Immature natural killer cell (primary cell): ENCODE measurements at places on chromosomes 5 and 9.
A peak's percentile ranks its signal among the peaks of the same experiment; 100 is the strongest.

DNA sequence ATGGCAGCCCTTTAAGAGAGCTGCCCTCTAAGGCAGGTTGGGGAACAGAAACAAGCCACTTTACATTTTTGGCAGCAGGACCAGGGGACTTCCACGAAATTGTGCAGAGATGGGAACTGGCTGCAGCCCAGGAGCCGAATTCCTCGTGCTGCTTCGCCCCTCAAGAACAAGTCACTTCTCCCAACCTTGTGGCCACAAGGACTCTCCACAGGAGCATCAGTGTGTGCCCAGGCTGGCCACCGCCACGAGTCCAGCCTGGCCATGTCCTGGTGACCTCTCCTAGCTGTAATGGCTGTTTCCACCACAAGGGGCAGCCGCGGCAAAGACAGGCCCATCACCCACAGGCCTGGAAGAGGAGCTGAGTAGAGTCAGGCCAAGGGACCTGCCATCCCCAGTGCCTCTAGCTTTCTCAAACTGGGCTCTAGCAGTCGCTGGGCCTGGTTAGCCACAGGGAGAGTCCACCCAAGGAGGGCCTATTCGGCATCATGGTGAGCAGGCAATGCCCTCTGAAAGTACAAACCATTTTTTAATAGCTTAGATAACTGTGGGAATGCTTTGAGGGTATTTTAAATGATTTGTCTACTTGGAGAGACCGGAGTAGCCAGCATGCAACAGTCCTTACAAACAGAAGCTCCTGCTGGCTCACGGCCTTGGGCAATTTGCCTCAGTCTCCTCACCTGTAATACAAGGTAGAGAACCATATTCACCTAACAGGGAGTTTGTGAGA, 129.0 kb downstream of the COL23A1 start:
- DNase-seq = peak; percentile 16
- no peaks in the 10 kb centered on the region for H3K27me3 ChIP-seq
- H3K27ac ChIP-seq = no peak overlapping the region
- H3K36me3 ChIP-seq = no peaks in the 10 kb centered on the region
- no peaks in the 10 kb centered on the region for H3K4me1 ChIP-seq

DNA sequence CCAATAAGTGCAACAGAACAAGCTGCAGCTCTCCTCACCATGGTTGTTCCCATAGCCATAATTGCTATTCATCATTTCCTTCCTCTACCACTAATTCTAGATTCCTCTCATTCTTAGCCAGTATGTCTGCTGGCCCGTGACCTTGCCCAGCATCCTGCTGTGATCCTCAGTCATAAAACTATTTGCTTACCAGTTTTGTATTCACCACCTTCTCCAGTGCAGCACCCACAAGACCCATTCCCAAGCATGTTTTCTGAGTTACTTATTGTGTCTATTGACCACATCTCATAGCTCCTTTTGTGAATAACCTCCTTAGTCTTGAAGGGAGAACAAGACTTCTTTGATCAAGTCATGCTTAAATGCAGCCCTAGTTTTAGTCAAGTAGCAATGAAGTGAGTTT, 488.0 kb upstream of the CTNND2 start:
- no peaks in the 10 kb centered on the region for H3K4me1 ChIP-seq
- H3K27ac ChIP-seq = no peak overlapping the region
- H3K27me3 ChIP-seq = no peaks in the 10 kb centered on the region
- DNase-seq = no peak
- no peak overlapping the region for H3K4me3 ChIP-seq

DNA sequence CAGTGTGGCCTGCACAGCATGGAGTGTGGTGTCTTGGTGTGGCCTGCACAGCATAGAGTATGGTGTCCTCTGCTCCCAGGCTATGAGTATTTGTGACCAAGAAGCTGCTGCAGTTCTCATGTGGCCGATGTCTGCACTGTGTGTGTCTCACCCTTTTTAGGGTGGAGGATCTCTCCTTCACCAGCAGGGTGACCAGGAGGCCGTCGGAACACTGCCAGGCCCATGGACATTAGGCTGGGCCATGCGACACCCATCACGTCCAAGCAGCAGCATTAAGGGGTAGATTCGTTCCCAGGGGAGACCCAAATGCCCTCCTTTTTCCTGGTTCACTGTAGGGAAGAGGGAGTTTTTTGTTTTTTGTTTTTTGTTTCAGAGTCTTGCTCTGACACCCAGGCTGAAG, 115.3 kb upstream of the SPIN1 start:
- no peak for DNase-seq
- no peak overlapping the region for H3K4me3 ChIP-seq
- H3K36me3 ChIP-seq = no peaks in the 10 kb centered on the region
- no peak overlapping the region for H3K27ac ChIP-seq

DNA sequence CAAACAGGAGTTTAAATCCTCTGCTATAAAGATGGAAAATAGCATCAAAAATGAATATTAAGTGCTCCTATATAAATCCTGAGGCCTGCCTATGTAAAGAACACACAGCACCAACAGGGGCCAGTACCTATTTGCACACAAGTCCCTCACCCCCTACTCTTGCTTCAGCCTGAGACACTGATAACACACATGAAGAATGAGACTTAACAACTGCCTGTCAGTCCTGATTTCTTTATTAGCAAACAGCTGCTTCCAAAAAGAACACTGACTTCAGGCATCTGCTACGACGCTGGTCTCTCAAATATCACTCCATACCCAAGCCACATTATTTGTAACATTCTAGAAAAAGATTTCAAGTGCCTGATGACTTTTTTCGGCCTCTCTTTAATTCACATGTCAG, 55.5 kb downstream of the MYO10 start:
- no peaks in the 10 kb centered on the region for H3K27me3 ChIP-seq
- no peaks in the 10 kb centered on the region for H3K4me1 ChIP-seq
- no peak for DNase-seq
- H3K36me3 ChIP-seq = no peaks in the 10 kb centered on the region
- H3K27ac ChIP-seq = no peak overlapping the region

DNA sequence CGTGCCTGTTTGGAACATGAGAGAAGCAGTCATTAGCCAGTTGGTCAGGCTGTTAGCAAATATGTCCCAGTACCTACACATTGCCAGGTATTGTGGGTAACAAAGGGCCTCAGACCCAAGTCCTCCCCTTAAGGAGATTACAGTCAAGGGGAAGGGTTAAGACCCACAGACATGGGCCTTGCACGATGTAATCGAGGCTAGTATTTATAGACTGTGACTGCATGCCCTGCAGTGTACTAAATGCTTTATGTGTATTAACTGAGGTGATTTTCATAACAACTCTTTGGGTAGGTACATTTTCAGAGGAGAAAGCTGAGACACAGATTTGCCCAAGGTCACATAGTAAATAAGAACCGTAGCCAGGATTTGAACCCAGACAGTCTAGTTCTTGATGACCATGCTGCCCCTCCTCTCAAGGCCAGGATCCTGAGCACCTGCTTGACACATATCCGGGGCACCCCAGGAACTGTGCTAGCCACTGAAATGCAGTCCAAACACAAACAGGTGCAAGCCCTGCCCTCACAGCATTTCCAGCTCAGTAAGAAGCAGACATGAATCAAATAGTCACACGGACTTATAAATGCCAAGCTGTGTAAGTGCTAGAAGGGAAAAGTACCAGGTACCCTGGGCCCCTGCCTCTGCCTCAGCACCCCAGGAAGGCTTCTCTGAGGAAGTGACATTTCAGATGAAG, 32.0 kb upstream of the GRPEL2 start:
- H3K36me3 ChIP-seq = no peaks in the 10 kb centered on the region
- no peak overlapping the region for H3K27ac ChIP-seq
- H3K27me3 ChIP-seq = peaks cover 5% of the 10 kb centered on the region
- H3K4me3 ChIP-seq = no peak overlapping the region

GRCh38 chr9:119164716-119165115, 204.5 kb downstream of the BRINP1 start:
- H3K27me3 ChIP-seq = no peaks in the 10 kb centered on the region
- H3K4me3 ChIP-seq = no peak overlapping the region
- no peak overlapping the region for H3K27ac ChIP-seq
- no peaks in the 10 kb centered on the region for H3K36me3 ChIP-seq
- no peak for DNase-seq

- H3K27ac ChIP-seq = no peak overlapping the region
- DNase-seq = no peak
- H3K4me1 ChIP-seq = no peaks in the 10 kb centered on the region
These were observed 16.1 kb upstream of the TTLL11 start for GRCh38 chr9:122109035-122109813.

- H3K27me3 ChIP-seq = no peaks in the 10 kb centered on the region
- peaks cover 1% of the 10 kb centered on the region for H3K36me3 ChIP-seq
- no peak overlapping the region for H3K4me3 ChIP-seq
These were observed 302.7 kb downstream of the PLK2 start for GRCh38 chr5:58156973-58157701.

GRCh38 chr5:111762895-111763294, 5.9 kb upstream of the NREP start:
- no peak overlapping the region for H3K27ac ChIP-seq
- H3K27me3 ChIP-seq = no peaks in the 10 kb centered on the region
- no peak overlapping the region for H3K4me3 ChIP-seq
- peaks cover 6% of the 10 kb centered on the region for H3K4me1 ChIP-seq
- H3K36me3 ChIP-seq = no peaks in the 10 kb centered on the region

- no peak for DNase-seq
- H3K36me3 ChIP-seq = peaks cover 8% of the 10 kb centered on the region
- H3K4me3 ChIP-seq = no peak overlapping the region
- H3K27ac ChIP-seq = no peak overlapping the region
These were observed 284.2 kb upstream of the SGCD start for GRCh38 chr5:156042726-156043125.

DNA sequence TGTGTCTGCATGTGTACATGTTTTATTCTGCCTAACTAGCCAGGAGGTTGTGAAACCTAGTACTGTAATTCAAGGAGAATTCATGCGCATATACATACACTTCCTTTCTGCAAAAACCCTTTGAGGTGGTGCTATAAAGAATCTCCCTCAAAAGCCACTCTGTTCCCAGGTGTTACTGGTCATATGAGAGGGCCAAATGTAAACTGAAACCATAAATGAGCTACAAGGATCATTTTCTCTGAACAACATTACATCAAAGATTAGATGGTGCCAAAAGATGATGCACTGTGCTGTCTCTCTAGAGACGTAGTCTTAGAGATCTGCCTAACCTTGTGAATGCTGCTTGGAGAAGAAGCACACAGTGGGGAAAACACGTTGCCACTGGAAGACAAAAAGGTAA, 15.7 kb downstream of the NREP start:
- H3K36me3 ChIP-seq = no peaks in the 10 kb centered on the region
- peak overlapping the region; percentile 10 for H3K4me3 ChIP-seq
- H3K4me1 ChIP-seq = peaks cover 21% of the 10 kb centered on the region

- H3K36me3 ChIP-seq = no peaks in the 10 kb centered on the region
- no peak overlapping the region for H3K4me3 ChIP-seq
- no peaks in the 10 kb centered on the region for H3K4me1 ChIP-seq
- no peak for DNase-seq
- no peak overlapping the region for H3K27ac ChIP-seq
These were observed 14.9 kb downstream of the LHFPL2 start for GRCh38 chr5:78633700-78634099.

DNA sequence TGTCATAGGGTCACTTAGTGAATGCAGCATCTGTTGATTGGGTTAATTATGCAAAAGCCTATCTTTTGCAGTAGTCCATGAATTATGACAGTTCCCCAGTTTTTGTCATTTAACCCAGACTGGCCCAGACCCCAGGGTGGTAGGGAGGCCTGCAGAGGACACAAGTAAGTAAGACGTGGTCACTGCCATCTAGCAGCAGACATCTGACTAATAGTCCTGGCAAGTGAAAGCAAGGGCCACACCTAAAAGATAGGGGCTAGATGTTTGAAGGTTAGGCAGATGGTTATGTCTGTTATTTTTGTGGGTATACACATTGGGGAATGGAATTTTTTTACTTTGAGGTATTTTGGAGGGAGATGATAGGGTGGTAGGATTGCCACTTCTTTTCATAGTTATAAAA, 48.0 kb downstream of the RAB14 start:
- peaks cover 55% of the 10 kb centered on the region for H3K4me1 ChIP-seq
- no peak overlapping the region for H3K4me3 ChIP-seq
- no peak for DNase-seq
- no peak overlapping the region for H3K27ac ChIP-seq
- H3K27me3 ChIP-seq = no peaks in the 10 kb centered on the region
- peaks cover 67% of the 10 kb centered on the region for H3K36me3 ChIP-seq

DNA sequence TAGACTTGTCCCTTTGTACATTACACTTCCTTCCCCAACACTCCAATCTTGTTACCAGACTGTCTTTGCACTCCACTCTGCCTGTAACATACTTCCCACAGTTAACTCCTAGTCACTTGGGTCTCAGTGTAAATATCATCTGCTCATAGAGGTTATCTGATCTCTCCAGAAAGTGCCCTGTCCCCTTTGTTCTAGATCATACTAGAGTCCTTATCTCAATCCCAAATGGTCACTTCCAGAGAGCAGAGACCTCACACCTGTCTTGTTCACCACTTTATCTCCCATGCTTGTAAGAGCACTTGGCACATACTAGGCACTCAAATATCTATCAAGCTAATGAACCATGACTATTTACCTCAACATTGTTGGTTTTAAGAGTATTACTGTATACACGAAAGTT, 30.4 kb downstream of the SETX start:
- peaks cover 64% of the 10 kb centered on the region for H3K4me1 ChIP-seq
- no peak overlapping the region for H3K27ac ChIP-seq
- DNase-seq = no peak
- no peak overlapping the region for H3K4me3 ChIP-seq
- H3K36me3 ChIP-seq = peaks cover 22% of the 10 kb centered on the region
- peaks cover 2% of the 10 kb centered on the region for H3K27me3 ChIP-seq

- H3K27ac ChIP-seq = no peak overlapping the region
- H3K36me3 ChIP-seq = no peaks in the 10 kb centered on the region
- no peak for DNase-seq
- peaks cover 36% of the 10 kb centered on the region for H3K4me1 ChIP-seq
- peaks cover 16% of the 10 kb centered on the region for H3K27me3 ChIP-seq
These were observed 41.0 kb downstream of the DMRT1 start for GRCh38 chr9:882416-882924.

- no peaks in the 10 kb centered on the region for H3K36me3 ChIP-seq
- peaks cover 5% of the 10 kb centered on the region for H3K27me3 ChIP-seq
- H3K4me3 ChIP-seq = peak overlapping the region; percentile 50
- H3K4me1 ChIP-seq = peaks cover 68% of the 10 kb centered on the region
- peak overlapping the region; percentile 52 for H3K27ac ChIP-seq
These were observed 29.1 kb downstream of the TRIO start for GRCh38 chr5:14172149-14172795.

DNA sequence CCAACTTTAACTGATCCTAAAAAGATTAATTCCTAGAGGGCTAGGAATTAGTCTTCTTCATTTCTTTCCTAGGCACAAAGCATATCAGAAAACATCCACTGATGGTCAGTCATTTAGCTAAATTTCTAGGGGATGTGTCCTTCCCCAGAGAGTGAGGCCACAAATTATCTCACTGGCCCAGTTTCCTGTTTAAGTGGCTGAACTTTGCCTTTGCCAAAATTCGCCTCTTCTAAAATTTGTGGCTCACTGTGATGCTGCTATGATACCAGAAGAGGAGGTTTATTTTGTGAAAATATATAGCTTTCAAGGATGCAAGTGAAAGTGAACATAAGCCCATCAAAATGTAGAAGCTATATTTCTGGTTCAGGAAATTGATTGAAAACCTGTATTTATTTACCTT, 98.1 kb upstream of the FER start:
- no peak overlapping the region for H3K27ac ChIP-seq
- H3K4me1 ChIP-seq = no peaks in the 10 kb centered on the region
- DNase-seq = no peak
- no peaks in the 10 kb centered on the region for H3K27me3 ChIP-seq
- no peaks in the 10 kb centered on the region for H3K36me3 ChIP-seq

GRCh38 chr5:171632616-171633015, 153.0 kb upstream of the SMIM23 start:
- no peaks in the 10 kb centered on the region for H3K4me1 ChIP-seq
- H3K27ac ChIP-seq = no peak overlapping the region
- H3K27me3 ChIP-seq = peaks cover 11% of the 10 kb centered on the region
- no peak for DNase-seq
- H3K4me3 ChIP-seq = no peak overlapping the region
- no peaks in the 10 kb centered on the region for H3K36me3 ChIP-seq
